ENCODE measurements at places on chromosomes 16 and 17. TPM values are rescaled to one million over a fixed set of nuclear protein-coding genes. Genes with fewer than 3 reads are reported as not detected.

CA5A gene
- not detected for total RNA-seq

TVP23A gene
- 1.3 TPM for total RNA-seq

CACNG1 gene
- total RNA-seq, result not detected

SMTNL2 gene
- total RNA-seq, result 13.2 TPM

SRCIN1 gene
- total RNA-seq, result 1.4 TPM

Measured in left cardiac atrium (tissue), 4 donors.